Esophagus squamous epithelium (tissue), 5 donors: ENCODE measurements at places on chromosomes 7 and 10.

DNA sequence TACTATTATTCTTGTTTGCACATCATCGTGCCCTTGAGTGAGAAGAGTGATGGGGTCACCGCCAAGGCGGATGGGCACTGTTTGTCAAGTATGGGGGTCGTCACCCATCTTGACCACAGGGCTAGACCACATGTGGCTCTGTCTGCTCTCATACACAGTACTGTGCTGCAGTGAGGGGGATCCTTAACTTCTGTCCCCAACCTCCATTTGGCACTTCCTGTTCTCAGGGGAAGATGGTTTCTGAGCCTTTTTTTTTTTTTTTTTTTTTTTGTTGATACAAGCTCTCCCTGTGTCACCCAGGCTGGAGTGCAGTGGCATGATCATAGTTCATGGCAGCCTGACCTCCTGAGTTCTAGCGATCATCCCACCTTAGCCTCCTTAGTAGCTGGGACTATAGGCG, 13.6 kb downstream of the WBP1L start:
- DNase-seq: no peak

GRCh38 chr7:92976931-92977330, 140.6 kb upstream of the CDK6 start:
- DNase-seq: no peak

DNA sequence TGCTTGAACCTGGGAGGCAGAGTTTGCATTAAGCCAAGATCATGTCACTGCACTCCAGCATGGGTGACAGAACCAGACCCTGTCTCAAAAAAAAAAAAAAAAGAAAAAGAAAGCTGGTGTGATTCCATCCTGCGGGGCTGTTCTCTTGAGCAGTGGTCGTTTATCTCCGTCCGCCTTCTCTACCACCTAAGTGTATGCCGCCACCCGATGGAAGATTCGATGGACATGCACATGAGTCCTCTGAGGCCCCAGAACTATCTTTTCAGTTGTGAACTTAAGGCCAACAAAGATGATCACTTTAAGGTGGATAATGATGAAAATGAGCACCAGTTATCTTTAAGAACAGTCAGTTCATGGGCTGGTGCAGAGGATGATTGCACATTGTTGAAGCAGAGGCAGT, 65.7 kb downstream of the ABRAXAS2 start:
- no peak for DNase-seq

DNA sequence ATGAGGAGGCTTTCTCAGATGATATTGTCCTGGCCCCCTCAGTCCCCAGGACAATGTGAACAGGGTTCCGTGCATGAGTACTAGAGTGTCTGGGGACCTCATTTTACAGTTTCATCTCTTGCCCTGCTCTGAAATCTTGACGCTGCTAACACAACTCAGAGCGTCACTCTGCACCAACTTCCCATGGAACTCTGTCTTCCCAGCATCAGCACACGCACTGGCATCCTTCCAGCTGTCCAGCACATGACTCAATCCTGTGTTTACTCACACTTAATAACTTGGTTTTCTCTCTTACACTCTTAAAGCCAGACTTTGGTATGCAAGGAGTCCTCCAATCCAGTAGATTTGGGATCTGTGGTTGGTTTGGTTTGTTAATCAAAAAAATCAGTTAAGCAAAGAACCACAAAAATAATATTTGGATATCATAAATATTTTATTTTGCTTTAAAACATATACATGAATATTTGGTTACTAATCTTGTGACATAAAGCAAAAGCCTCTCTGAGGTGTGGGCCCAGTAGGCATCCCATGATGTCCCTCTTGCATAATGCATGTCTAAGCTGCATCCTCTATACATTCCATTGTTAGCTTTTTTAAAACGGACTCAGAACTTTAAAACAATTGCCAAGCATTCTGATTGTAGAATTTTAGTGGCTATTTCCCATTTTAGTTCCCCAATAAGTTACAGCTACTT, 131.0 kb downstream of the CXCL12 start:
- no peak for DNase-seq

DNA sequence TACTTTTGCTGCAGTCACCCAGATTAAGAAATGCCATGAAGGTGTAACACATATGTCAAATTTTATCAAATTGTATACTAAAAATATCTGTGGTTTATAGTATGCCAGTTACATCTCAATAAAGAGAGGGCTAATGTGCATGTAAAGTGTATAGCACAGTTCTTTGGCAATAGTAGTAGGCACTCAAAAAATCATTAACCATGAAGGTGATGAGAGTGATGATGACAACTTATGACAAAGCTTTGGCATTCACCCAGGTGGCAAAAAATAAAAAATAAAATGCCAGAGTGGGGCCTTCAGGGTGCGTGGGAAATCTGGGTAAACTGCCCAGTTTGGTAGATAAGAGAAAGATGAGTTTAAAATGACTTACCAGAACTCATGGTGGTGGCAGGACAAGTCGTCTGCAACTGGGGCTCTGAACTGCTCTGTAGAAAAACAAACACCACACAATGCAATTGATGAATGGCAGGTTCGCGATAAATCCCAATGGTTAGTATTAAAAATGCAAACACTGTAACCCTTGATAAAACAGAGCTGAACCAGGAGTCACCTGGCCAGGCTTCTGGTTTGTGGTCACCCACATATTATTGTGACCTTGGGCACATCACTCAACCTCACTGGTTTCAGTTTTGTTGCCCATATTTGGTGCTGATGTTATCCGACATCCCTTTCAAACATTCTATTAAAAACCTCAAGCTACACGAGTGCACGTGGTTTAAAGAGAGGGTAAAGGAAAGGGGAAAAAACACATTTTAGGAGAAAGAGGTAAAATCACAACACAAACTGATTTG, 120.2 kb downstream of the SORBS1 start:
- no peak for DNase-seq

DNA sequence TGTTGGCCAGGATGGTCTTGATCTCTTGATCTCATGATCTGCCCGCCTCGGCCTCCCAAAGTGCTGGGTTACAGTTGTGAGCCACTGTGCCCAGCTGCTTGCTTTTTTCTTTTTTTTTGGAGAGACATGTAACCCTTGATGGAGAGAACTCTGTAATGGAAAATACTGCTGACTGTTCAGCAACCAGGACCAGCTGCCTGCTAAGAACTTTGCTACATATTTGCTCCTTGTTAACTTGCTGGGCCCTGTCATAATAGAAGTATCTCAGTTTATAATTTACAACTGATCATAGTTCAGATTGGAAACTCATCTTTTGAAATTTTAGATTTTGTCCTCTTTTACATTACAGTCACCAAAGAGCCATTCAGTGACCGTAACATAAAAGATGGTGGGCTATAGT, 34.9 kb downstream of the TASOR2 start:
- DNase-seq: no peak

GRCh38 chr7:157622000-157622399, 285.2 kb downstream of the DNAJB6 start:
- no peak for DNase-seq
